ENCODE measurements at places on chromosomes 3 and 15.

GRCh38 chr3:175227126-175227525 lies 368.0 kb downstream of the NAALADL2 start:
- DNase-seq: no peak

DNA sequence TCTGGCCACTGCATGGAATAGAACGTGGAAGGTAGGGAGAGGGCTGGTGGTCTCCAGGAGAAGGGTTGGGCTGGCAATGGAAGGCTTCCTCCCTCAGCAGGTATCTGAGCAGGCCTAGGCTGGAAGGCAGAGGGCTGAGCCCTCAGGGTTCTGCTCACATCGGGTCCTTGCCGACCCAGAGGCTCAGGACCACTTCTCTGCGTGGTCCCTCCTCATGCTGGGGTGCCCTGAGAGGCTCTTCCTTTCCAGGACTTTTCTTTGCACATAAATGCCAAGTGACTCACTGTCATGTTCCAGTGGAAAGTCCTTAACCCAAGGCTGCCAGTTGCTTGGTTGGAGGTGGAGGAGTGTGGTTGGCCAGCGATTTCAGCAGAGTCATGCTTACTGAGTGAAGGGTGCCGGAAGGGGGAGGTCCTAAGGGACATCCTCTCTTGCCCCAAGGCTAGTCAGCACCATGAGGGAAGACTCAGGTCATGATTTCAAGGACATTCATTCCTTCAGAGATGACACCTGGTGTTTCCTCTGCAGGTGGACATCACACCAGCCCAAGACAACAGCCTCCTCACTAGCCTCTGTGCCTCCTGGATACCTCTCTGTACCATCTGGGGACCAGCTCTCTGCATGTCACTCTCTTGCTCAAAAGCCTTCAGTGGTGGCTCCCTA lies 8.2 kb downstream of the SLC6A6 start:
- DNase-seq: no peak

GRCh38 chr15:73395671-73396070 lies 26.9 kb upstream of the HCN4 start:
- DNase-seq: no peak

DNA sequence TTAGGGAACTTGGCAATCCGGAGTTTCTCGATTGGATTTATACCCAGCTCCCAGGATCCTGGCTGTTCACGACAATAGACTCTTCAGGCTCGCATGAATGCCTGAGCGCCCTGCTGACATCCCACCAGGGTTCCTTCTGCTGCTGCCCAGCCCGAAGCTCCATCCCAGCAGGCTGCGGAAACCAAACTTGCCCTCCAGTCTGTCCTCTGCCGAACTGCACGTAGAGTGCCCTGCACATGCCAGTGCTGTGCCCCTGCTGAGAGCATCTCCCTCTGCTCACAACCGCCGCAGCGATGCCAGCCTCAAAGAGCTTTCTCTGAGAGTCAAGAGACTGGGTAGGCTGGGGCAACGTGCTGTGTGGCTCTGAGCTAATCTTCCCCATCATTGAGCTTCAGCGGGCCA lies 6.9 kb downstream of the ADAMTS7 start:
- DNase-seq: no peak

GRCh38 chr3:149227591-149228268 lies 6.1 kb upstream of the CP start:
- DNase-seq: no peak

- DNase-seq: no peak
Measured at GRCh38 chr3:59016930-59017616, 32.8 kb downstream of the CFAP20DC start.

DNA sequence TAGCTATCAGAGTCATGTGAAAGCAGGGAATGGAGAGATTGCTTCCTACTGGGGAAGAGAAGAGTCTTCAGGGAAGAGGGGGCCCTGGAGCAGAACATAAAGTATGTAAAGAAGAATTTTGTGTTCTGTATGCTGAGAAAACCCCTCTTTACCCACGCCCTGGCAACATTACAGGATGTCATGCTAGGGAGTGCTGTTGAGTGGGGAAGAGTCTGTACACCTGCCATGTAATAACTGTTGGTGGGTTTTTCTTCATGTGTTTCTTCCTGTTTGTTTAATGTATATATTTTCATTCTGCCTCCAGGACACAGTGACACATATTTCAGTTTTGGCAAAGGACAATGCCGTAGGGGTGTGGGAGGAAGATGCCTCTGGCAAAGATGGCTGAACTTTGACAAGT lies 122.8 kb upstream of the LPP start:
- no peak for DNase-seq

GRCh38 chr3:74268753-74269152 lies 345.7 kb downstream of the CNTN3 start:
- no peak for DNase-seq

- no peak for DNase-seq
Measured at GRCh38 chr3:22835041-22835440, 368.1 kb upstream of the UBE2E2 start.

DNA sequence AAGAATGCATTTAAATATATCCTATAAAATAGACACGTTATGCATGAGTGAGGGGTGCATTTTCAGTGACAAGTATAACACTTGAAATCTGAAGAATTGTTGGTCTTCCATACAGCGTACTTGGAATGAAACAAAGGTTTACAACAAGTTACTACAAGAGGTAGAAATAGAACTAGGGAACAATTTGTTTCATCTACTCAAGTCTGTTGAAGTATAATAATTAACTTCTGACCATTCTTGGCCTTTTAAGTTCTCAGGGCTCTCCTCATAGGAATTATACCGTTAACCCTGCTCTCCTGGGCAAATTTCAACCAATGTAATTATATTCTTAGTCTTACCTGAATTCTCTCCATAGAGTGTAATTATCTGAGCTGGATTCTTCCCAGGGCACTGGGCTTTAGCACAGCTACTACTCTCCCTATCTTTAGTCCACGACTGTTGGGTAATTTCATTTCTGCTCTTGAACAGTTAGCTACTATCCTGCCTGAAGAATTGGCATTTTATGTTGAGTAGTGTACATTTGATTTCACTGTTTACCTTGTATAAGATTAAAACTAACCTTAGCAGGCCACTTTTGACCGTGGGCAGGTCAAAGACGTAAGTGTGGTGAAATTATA lies 100.6 kb downstream of the UBE2E2 start:
- no peak for DNase-seq

DNA sequence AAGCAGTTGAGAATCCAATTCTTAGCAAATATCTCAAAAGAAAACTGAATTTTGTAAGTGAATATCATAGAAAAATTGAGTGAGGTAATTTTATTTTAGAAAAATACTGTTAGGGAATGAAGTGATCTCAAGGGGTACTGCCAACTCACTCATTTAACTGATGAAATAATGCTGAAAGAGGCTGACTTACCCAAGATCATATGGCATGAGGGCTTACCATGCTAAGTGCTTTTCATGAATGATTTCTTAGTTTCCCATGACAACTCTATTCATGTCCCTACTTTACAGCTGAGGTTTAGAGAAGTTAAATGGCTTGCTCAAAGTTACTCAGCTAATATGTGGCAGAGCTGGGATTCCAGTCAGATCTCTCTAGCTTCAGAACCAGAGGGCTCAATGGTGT lies 30.6 kb downstream of the CCDC14 start:
- DNase-seq: no peak

DNA sequence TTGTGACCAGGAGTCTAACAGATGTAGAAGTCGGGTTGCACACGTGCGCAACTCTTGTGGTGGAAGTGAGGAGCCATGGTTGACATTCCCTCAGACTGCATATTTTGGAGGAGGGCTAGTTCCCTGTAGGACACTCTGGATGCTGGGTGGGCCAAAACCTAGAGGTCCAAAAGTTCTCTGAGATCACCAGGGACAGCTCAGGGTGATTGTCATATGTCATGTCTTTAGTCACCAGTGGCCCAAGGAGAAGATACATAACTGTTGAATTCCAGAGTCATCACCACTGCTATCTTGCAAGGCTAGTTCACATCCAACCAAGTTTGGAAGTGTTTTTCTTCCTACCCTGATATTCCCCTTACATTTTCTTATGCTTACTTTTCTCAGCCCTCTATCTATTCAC lies 95.2 kb upstream of the C3orf80 start:
- DNase-seq: no peak

Data from hypothalamus (tissue), 51 donors.